ENCODE measurements at places on chromosomes 12 and 14. TPM values are rescaled to one million over a fixed set of nuclear protein-coding genes. Genes with fewer than 3 reads are reported as not detected.

- H3K4me1 ChIP-seq, result peaks cover 3% of the 10 kb centered on the region
- no peak overlapping the region for H3K27ac ChIP-seq
- no peak for DNase-seq
- H3K27me3 ChIP-seq, result no peaks in the 10 kb centered on the region
- no peak overlapping the region for H3K4me3 ChIP-seq
- H3K36me3 ChIP-seq, result no peaks in the 10 kb centered on the region
These were observed 88.9 kb upstream of the MED13L start for GRCh38 chr12:116366456-116366776.

DNA sequence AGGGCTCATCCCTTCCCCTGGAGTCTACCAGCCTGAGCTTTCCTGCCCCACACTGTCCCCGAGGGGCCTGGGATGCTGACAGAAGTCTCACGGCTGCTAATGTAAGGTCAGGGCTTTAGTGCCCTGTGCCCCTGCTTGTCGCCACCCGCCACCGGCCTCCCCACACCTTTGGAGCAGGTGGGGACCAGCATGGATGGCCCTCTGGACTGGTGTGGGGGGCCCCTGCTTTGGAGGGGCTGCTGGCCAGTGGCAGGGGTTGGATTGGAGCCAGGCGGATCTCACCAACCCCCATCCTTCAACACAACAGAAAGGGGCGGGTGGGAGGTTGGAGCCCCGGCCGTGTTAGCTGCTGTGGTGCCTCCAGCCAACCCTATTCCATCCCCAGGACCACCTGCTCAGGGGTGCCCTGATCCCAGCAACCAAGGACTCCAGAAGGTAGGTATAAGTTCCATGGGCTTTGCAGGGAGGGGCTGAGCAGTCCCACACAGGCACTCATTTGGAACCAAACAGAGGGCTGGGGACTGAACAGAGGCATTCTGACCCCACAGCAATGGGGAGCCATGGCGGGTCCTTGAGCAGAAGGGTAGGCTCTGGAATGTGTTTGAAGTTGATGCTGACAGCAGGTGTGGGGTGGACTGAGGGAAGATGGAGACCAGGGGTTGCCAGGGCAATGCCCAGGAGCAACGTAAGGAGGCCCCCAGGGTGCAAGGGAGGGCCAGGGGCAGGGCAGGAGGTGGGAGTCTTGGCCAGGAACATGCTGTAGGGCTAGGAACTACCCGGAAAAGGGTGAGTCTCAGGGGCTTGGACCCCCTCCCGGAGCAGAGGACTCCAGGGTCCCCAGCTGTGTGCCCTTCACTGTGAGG, 145.1 kb upstream of the C14orf180 start:
- no peaks in the 10 kb centered on the region for H3K4me1 ChIP-seq
- H3K27ac ChIP-seq, result no peak overlapping the region

DNA sequence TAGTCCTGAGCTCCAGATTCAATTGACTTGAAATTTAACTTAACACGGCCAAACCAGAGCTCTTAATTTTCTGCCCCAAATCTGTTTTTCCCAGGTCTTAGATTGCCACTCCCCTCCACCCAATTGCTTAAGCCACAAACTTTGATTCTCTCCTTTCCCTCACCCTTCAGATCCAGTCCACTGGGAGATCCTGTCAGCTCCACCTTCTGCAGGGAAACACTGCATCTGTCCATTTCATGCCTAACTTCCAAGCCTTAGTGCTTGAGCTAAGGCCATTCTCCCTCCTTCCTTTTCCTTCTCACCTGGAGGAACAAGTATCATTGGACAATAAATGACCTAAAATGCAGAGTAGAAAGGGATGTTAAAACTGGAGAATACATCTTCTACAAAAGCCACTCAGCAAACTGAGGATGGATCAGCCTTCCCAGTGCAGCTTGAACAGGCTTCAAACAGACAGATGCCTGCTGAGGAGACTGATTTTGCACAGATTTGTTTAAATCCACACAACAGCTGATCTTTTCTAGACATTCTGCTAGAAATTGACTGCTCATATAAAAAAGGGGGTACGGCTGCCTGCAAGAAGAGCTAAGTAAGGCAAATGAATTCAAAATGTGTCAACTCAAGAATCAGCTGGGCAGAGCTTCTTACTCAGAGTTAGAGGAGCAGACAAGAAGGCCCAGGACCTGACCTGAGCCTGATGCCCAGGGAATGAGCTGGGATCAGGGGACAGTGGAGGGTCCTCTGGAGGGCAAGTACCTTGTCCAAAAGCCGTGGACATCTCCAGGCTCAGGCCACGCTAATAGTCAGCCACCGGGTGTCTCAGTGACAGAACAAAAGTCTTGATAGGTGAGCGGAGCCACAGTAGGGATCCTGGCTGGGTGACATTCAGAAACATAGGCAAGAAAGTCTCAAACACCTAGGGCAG, 81.3 kb upstream of the RIC8B start:
- H3K4me1 ChIP-seq, result no peaks in the 10 kb centered on the region
- no peaks in the 10 kb centered on the region for H3K36me3 ChIP-seq
- H3K27me3 ChIP-seq, result no peaks in the 10 kb centered on the region
- no peak overlapping the region for H3K4me3 ChIP-seq
- H3K27ac ChIP-seq, result no peak overlapping the region
- DNase-seq, result no peak

GRCh38 chr14:58327019-58327418, 28.7 kb downstream of the ARID4A start:
- no peaks in the 10 kb centered on the region for H3K4me1 ChIP-seq
- DNase-seq, result no peak

The POTEG gene
- not detected for total RNA-seq

The TXNRD1 gene
- 737 TPM for total RNA-seq
